Body of pancreas (tissue), 4 donors: ENCODE measurements at places on chromosomes 1 and 21. TPM values are rescaled to one million over a fixed set of nuclear protein-coding genes. Genes with fewer than 3 reads are reported as not detected.

Gene KIF17
- not detected for total RNA-seq

Gene NFIA
- 21.5 TPM for total RNA-seq

Gene TSTD1
- 49.4 TPM for total RNA-seq

Gene WDR64
- total RNA-seq: not detected

Gene CELA3B
- total RNA-seq: 12,815 TPM

Gene ACTL8
- total RNA-seq: not detected

Gene PIGM
- total RNA-seq: 7.8 TPM

Gene AMPD1
- total RNA-seq: not detected

Gene GPX7
- 22.1 TPM for total RNA-seq
